ENCODE measurements at places on chromosomes 5 and 9. TPM values are rescaled to one million over a fixed set of nuclear protein-coding genes. Genes with fewer than 3 reads are reported as not detected.

CHSY3 gene
- total RNA-seq, result 0.83 TPM

GPBP1 gene
- 20.5 TPM for total RNA-seq

FAM169A gene
- total RNA-seq, result 3.4 TPM

NSUN2 gene
- total RNA-seq, result 26.4 TPM

BAAT gene
- total RNA-seq, result 459 TPM

WNK2 gene
- 3.7 TPM for total RNA-seq

TEX48 gene
- not detected for total RNA-seq

LHX2 gene
- 2.9 TPM for total RNA-seq

GGTA1 gene
- 1.2 TPM for total RNA-seq

IL13 gene
- not detected for total RNA-seq

NXNL2 gene
- not detected for total RNA-seq

GLRA1 gene
- not detected for total RNA-seq

NDUFB6 gene
- total RNA-seq, result 34.7 TPM

FOXD1 gene
- not detected for total RNA-seq

C9orf153 gene
- 0.15 TPM for total RNA-seq

DDX4 gene
- total RNA-seq, result not detected

EGFLAM gene
- 2.0 TPM for total RNA-seq

CDKN2B gene
- 0.93 TPM for total RNA-seq

OGN gene
- not detected for total RNA-seq

SLC36A3 gene
- total RNA-seq, result not detected

GTF3C5 gene
- 24.6 TPM for total RNA-seq

ATG10 gene
- 4.3 TPM for total RNA-seq

SERF1B gene
- total RNA-seq, result 6.2 TPM

PCDHB8 gene
- total RNA-seq, result not detected

ECM2 gene
- total RNA-seq, result 21.0 TPM

C5orf46 gene
- not detected for total RNA-seq

IFNK gene
- total RNA-seq, result not detected

NR6A1 gene
- 2.4 TPM for total RNA-seq

TTC1 gene
- 18.2 TPM for total RNA-seq

PCDHGB3 gene
- 0.83 TPM for total RNA-seq

ENHO gene
- total RNA-seq, result 3.9 TPM

EIF4E1B gene
- not detected for total RNA-seq

CDKN2B-AS1 gene
- not detected for total RNA-seq

SNAPC4 gene
- 7.2 TPM for total RNA-seq
